Calu3 (cell line): ENCODE measurements at places on chromosomes 3 and 15. TPM values are rescaled to one million over a fixed set of nuclear protein-coding genes. Genes with fewer than 3 reads are reported as not detected.
A peak's percentile ranks its signal among the peaks of the same experiment; 100 is the strongest.

CCR5 gene
- not detected in 2 replicates for total RNA-seq

CRYGS gene
- total RNA-seq = 7.2 and 9.5 TPM in 2 replicates

GRCh38 chr15:75065467-75065850 is 42.1 kb downstream of the PPCDC start:
- peak; percentile 66 for DNase-seq

- DNase-seq = peak; percentile 66
These were observed 377.3 kb downstream of the MECOM start for GRCh38 chr3:169286214-169286613.

- no peak for DNase-seq
These were observed 20.8 kb downstream of the STAG1 start for GRCh38 chr3:136731274-136731884.

DNA sequence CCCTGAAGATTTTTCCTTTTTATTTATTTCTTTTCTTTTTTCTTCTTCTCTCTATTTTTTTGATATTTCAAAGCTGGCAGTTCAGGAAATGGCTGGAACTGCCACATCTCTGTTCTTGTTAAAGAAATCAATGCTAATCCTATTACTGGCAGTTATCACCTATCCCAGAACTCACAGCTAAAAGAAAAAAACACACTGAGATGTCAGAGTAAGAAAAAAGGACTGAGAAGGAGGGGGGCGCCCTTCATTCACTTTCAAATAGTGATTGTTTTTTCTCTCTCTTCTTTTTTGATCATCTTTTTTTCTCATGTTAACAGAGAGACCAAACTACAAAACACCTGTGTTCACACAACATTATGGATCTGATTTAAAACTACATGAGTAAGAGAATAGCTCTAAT is 337.1 kb downstream of the IL20RB start:
- no peak for DNase-seq
